ENCODE measurements at places on chromosomes 5 and 9.
A peak's percentile ranks its signal among the peaks of the same experiment; 100 is the strongest.

DNA sequence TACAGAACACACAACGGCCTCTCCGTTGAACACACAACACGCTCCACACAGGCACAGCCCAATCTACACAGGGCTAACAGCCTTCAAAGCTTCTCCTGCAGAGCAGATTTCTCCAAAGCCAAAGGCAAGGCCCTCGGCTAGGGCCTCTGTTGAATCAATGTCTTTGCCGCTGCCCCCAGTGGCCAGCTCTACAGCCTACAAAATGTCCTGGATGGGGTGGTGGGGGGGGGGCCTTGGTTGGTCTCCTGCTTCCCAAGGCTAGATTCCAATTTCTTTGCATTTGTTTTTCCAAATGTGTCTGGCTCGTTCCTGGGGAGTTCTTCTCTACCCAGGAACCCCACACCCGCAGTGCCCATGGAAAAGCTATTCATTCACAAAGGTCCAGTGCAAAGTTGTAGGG is 167.2 kb downstream of the PAX5 start:
- no peak for DNase-seq

- DNase-seq = peak; percentile 14
Measured at GRCh38 chr5:83973925-83974815, 253.5 kb upstream of the HAPLN1 start.

DNA sequence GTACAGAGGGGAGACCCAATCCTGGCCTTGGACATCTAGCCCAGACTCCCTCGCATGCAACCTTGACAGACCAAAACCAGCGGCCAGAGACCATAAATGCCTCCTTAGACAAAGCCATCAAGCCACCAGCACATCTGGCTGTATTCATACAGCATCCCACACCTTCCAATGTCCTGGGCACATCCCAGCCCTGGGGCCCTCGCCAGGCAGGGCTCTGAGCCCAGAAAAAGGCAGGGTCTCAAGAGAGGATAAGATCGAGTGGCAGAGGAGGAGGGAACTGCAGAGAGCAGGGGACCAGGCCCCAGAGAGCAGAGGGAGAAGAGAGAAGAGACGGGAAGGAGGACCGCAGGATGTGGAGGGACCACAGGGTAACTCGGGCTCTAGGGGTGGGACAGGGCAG is 45.4 kb downstream of the CAMK2A start:
- no peak for DNase-seq

DNA sequence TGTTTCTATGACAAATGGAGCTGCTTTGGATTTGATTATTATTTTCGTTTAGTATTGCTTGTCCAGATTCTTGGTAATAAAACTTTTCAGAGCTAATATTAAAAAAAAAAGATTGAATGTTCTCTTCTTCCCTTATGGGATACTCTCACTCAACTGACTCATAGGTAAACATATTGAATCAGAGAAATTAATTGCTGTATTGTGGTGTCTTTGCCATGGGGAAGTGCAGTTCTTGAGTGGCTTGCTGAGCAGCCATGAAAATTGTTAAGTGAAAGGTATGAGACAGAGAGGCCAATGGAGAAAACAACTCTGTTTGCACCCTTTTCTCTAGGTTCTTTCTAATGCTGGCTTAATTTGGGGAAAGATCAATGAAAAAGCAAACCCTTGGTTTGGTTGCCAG is 149.9 kb upstream of the HMHB1 start:
- no peak for DNase-seq
